Cardiac muscle cell (in vitro differentiated cells and primary cell): ENCODE measurements at places on chromosomes 2 and 18. TPM values are rescaled to one million over a fixed set of nuclear protein-coding genes. Genes with fewer than 3 reads are reported as not detected.

DNA sequence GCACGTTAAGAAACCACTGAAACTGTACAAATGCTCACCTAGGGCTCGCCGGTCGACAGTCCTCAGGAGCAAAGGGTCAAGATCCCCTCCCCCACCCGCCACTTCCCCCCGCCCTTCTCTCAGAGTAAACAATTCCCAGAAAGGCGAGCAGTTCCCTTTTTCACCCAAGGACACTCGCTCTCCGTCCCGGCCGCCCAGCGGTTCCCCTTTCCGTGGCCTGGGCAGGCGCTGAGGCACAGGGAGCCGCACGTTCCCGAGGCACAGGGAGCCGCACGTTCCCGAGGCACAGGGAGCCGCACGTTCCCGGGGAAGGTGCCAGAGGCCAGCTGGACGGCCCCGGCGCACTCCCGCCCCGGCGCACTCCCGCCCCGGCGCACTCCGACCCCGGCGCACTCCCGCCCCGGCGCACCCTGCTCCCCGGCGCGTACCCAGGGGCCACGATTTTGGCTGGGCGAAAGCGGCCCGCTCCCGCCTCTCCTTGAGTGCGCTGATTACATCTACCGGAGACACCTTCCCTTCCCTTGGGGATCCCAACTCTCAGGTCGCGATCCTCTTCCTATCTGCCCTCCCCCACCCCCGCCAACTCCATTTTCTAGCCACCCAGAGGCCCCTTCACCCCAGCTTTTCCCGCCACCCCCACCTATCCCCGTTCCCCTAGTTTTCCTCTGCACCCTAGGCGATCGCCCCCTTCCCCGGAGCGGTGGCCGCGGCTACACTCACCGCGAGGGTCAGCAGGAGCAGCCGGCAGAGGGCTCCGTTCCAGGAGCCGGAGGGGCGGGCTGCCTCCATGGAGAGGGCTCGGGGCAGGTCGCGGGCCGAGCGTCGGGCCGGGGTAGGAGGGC, 817 bp downstream of the DSC2 start:
- peak; percentile 50 for DNase-seq

GRCh38 chr2:46716927-46717326, 198.7 kb downstream of the MCFD2 start:
- no peak for DNase-seq

DNA sequence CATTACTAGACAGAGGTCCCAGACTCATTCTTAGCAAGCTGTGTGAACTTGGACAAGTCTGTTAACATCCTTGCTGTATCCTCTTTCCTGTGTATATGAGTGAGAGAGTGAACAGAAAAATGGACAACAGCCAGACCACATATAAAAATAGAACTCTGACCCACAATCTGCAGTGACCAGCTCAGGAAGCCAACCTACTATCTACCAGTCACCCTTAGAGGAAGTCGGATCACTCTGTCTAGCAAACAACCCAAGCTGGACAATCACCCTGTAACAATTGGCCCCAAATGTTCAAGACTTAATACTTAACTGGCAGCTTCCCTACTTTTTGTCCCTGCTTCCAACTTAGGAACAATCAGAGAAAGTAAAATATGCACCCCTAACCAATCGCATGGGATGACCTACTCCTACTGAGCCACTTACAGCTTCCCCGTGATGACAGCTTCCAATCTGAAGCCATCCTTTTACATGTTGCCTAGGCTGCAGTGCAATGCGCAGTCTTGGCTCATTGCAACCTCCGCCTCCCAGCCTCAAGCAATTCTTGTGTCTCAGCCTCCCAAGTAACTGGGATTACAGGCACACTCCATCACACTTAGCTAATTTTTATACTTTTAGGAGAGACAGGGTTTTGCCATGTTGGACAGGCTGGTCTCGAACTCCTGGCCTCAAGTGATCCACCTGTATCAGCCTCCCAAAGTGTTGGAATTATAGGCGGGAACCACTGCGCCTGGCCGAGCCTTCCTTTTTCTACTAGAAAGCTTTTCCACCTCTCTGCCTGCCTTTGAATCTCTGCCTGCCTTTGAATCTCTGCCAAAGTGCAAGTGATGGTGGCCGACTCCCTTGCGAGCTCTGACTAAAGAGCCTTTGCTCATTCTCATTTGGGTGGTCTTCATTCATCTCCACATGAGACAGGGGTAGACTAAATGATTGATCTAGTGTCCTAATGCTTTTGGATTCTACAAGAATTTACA, 158.3 kb upstream of the NDUFV2 start:
- DNase-seq = no peak

DNA sequence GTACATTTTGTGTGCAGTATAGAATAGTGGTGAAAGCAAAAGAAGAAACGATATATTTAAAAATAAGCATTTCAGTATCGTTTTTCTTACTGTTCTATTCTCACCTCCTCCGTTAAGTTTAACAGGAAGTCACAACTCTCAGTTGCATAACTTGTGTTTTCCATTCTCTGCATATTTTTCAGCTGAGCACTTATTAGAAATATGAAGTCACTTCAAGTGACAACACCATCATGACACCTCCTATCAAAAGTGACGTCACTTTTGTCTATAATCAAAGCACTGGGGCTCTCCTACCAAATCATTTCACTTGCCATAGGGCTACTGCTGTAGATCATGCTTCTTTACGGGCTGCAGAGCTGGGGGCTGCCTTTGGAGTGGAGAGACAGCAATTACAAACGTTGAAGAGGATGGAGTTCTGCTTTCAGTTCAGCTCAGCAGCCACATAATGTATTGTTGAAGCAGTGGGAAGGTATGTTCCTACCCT, 36.3 kb downstream of the STAT4 start:
- no peak for DNase-seq

DNA sequence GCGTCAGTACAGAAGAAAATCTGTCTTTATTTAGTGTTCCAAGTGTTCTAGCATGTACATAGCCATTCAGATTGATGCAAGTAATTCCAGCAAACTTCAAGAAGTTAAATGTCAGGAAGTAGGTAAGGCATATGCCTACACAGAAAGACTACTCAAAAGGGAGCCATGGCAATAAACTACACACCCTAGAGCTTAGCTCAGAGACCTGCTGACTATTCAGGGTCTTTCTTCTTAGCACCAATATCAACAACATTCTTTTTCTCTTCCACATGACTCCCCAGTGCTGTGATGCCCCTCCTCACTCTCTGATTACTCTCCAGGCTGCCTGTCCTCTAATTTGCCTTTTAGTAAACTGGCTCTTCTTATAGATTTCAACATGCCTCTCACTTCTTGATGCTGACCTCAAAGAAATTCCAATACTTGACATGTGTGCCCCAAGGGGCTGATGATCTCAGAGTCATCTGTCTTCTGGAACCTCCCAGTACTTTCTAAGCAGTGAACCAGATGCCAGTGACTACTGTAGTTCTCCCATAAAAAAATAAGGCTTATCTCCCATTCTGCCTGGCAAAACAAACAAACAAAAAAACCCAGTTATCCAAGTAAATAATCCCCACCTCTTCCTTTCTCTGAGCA, 909.2 kb upstream of the FANCL start:
- no peak for DNase-seq

DNA sequence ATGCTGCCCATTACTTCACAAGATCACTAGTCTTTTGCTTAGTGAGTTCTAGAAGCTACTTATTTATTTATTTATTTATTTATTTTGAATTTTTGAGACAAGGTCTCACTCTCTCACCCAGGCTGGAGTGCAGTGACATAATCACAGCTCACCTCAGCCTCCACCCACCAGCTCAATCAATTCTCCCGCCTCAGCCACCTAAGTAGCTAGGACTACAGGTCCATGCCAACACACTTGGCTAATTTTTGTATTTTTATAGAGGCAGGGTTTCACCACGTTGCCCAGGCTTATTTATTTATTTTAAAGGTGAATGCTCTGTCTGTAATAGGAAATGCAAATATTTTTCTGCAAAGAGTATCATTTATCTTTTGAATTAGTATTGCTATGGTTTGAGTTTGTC, 67.7 kb downstream of the ATAD2B start:
- DNase-seq = no peak

GRCh38 chr2:181948227-181948626, 37.4 kb upstream of the PPP1R1C start:
- DNase-seq = no peak

GRCh38 chr2:206424134-206424533, 19.2 kb upstream of the ADAM23 start:
- no peak for DNase-seq

DNA sequence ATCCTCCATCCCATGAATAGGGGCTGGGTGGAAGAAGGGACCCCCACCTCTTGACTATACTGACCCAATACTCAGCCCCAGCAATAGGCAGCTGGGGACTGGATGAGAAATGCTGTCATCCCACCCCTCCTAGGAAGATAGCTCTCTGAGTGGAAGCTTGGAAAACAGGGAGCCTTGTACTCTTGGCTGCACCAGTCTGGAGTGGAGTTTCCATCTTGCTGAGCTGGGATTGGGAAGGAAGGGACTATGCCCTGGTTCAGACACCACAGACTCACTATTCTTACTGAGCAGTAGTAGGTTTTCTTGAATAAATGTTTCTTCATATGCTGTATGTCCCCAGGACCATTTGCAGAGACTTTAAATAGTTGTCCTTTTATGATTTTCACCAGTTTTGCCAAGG, 7.4 kb downstream of the DCAF17 start:
- DNase-seq = no peak

GRCh38 chr2:188332619-188333018, 40.9 kb downstream of the GULP1 start:
- DNase-seq = no peak

The NPC1 gene
- total RNA-seq = 22.4 and 25.9 TPM in 2 replicates

The NCKAP5 gene
- total RNA-seq = 0.21 and 13.6 TPM in 2 replicates

The NHEJ1 gene
- 8.4 and 12.9 TPM in 2 replicates for total RNA-seq

The COL5A2 gene
- 51.1 and 59.8 TPM in 2 replicates for total RNA-seq

The RGPD4 gene
- total RNA-seq = not detected in 2 replicates

The PROM2 gene
- 2.6 and 16.0 TPM in 2 replicates for total RNA-seq

The NEU2 gene
- total RNA-seq = not detected in 2 replicates
